ENCODE measurements at places on chromosomes 12 and 14.
A peak's percentile ranks its signal among the peaks of the same experiment; 100 is the strongest.

GRCh38 chr14:88825503-88825902 is 1.1 kb downstream of the TTC8 start:
- no peak for DNase-seq

- DNase-seq: no peak
These were observed 154.4 kb downstream of the GPHN start for GRCh38 chr14:66662374-66662773.

GRCh38 chr12:16303939-16304338 is 26.5 kb upstream of the SLC15A5 start:
- no peak for DNase-seq

DNA sequence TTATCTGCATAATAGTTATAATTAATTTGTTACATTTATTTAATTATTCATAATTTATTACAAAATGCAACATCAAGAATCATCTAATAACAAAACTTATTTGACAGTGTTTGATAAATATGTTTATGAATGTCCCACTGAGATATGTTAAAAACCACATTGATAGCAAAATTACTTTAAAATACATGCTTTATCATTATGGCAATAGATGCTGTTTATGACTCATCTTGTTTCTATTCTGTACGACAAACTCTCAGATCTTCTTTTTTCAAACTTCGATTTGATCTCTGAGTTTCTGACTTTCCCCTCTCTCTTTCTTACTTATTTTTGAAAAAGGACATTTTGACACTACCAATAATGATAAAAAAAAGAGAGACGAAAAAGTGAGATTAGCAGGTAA is 56.8 kb upstream of the LRRK2 start:
- DNase-seq: no peak

DNA sequence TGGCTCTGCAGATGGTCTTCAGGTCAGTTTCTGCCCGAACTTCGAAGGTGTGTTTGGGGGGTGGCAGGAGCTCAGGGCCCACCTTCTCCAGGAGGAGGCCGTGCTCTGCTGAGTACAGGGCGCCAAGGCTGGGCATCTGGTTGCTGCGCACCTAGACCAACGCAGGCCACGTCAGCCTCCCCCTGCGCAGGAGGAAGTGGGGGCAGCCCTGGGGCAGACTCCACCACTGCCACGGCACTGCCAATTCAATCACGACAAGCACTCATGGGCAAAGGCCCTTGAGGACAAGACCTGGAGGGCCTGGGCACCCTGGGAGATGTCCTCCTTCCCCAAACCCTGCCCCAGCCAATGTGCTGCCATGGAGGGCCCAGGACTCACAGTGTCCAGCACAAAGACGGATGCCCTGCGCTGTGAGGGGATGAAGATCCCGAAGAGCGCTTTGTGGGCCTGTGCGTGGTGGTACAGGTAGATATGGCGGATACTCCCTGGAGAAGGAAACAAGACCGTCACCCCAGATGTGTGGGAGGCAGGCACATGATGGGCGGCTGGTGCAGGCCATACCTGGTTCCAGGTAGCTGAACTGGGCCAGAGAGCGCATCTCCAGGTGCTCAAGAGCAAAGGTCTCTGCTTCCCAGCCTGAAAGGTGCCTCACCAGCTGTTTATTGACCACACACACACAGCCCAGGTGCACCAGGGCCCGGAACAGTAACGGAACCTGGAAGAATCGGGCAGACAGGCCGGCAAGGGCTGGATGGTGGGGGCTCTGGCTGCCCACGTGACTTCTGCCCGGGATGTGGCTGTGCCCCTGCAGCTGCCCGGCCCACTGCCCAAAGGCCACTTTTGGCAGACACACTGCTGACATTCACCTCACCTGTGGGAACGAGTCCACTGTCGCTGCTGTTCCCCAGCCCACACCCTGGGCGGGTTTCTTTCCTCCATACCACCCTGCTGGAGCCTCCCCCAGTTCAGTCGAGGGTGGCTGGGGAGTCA is 24.6 kb downstream of the P2RX2 start:
- no peak for DNase-seq

GRCh38 chr12:857611-858010 is 91.9 kb downstream of the RAD52 start:
- DNase-seq: no peak

DNA sequence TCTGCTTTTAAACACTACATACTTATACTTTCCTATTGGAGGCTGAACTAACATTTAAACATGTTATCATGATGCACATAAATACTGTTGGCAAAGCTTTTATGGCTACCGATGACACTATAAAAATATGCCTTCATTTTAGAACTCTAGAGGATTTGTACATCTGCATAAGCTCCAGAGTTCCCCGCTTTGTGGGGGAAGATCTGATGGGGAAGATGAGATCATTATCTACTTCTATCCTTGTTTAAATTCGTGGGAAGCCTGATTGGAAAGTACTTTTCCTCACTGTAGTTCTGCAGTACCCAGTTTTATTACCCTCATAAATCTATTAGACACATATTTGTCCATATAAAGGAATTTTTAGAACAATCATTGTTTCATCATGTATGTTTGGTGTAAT is 299.6 kb upstream of the ATP2B1 start:
- DNase-seq: no peak

- DNase-seq: no peak
These were observed 24.7 kb downstream of the KLHDC2 start for GRCh38 chr14:49792618-49793017.

DNA sequence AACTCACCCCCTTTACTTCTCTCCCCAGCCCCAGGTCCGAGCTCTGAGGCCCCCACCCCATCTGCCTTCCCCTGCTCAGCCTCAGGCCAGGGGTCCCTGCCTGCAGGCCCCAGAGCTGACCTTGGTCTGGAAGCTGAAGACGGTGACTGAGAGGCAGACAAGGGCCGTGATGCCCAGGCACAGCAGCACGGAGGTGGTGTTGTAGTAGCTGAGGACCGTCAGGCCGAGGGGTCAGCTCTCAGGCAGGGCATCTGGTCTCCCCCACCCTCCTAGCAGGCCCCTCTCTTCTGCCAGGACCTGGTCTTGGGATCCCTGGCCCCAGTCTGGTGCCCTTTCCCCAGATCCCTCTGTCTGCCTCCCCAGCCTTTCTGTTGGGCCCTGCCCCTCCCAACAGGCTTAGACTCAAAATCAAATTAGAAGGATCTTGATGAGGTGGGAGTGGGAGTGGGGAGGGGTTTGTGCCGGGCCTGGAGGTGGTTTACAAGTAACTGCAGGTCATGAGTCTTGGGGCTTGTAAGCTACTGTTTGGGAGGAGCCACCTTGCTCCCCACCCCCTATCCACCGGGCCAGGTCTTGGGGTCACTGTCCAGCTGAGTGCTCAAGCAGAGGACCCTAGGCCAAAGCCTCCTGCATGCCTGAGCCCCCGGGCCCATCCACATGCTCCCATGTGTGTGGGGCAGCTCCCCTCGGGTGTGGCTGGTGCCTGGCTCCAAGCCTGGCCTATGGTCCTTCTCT is 14.2 kb downstream of the FAIM2 start:
- no peak for DNase-seq

- no peak for DNase-seq
These were observed 23.2 kb upstream of the KIF26A start for GRCh38 chr14:104115131-104115600.

GRCh38 chr12:132866251-132866828 is 21.1 kb downstream of the CHFR start:
- no peak for DNase-seq

DNA sequence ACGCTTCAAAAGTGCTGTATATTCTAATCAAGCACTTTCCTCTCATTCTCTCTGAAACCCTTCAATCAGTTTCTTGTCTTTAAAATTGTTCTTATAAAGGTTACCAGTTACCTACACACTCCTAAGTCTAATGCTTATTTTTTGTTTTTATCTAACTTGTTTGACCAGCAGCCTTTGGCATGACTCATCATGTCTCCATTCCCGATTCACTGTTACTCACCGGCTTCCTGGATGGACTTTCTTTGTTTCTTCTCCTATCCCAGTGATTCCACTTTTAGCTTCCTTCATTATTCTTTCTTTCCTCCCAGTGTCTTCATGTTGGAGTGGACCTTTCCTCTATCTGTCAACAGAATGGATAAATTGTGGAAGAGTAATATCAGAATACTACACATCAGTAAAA is 368.6 kb upstream of the CCDC196 start:
- DNase-seq: no peak

- DNase-seq: no peak
These were observed 355.5 kb downstream of the SNAPC1 start for GRCh38 chr14:62117751-62118105.

GRCh38 chr14:76112889-76113624 is 38.7 kb upstream of the GPATCH2L start:
- no peak for DNase-seq

DNA sequence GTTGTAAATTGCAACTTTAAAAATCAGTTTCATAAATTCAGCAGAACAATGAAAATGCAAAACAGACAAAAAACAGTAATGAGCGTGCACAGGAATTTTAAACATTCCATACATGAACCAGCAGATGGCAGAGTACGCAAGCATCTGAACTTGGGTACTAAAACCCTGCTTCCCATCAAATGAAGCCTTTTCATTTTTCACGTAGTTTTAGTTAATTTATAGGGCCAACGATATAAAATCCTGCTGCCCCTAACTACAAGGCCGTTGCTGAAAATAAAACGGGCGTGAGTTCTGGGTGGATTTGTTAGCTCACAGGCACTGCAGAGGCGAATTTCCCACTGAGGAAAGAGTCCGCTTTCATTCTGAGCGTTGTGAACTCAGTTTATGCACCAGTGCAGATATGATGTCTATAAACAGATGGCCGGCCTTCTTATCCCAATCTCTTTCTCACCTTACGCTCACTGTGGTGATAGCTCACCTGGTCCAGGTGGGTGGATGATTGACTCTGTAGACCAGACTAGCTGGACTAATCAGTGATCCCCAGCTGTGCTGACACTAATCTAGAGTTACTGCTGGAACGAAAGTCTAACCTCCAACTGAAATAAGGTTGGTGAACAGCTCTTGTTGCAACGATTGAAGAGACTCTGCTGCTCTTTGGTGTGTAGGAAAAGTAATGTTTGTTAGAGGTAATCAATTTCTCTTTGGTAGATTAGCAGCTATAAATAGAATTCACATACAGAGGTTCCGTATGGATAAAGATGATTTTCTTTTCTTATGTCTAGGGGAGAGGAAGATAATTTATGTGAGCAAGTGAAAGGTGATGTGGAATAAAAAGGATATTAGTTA is 89.2 kb downstream of the PDZRN4 start:
- peak; percentile 2 for DNase-seq

DNA sequence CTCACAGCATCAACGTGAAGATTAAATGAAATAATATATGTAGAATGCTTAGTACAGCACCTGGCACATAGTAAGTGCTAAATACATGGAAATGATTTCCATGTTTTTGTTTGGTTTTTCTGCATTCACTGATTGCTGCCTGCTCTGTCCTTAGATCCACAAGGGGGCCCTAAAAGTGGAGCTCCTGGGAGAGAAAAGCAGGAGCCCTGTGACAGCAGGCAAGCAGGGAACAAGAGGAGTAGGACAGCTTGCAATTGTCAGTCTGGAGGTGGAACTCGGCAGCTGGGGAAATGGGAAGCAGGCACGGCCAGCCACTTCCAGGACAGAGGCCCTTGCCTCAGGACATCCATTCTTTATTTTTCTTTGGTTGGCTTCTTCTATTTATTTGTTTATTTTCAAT is 292.9 kb downstream of the BMP4 start:
- DNase-seq: no peak

DNA sequence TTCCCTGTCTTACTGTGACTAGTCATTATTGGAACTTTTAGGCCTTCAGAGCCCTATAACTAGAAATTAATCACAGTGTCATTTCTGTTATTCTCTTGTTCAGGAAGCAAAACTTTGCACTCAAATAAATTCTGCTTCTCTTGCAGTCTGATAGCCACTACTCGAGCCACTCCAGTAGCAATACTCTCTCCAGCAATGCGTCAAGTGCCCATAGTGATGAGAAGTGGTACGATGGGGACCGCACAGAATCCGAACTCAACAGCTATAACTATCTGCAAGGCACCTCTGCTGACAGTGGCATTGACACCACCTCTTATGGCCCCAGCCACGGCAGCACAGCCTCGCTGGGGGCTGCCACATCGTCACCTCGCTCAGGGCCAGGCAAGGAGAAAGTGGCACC is 223.2 kb upstream of the RGS6 start:
- DNase-seq: no peak

GRCh38 chr14:28831126-28831525 is 64.5 kb downstream of the FOXG1 start:
- DNase-seq: no peak

GRCh38 chr12:104656921-104657320 is 200.2 kb downstream of the CHST11 start:
- no peak for DNase-seq

- DNase-seq: no peak
These were observed 145.9 kb downstream of the ETV6 start for GRCh38 chr12:11795192-11795912.

GRCh38 chr14:64970041-64970440 is 2.1 kb downstream of the RAB15 start:
- no peak for DNase-seq

DNA sequence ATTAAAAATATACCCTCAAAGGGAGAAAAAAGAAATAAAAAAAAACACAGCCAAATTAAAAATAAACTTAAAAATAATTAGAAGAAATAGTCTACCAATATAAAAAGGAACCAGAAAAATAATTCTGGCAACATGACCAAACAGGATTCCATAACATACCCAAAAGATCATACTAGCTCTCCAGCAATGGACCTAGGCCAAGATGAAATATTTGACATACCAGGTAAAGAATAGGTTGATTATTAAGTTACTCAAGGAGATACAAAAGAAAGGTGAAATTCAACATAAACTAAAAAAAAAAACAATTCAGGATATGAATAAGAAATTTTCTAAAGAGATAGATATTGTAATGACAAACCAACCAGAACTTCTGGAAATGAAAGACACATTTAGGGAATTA is 121.3 kb upstream of the SCAF11 start:
- DNase-seq: no peak

DNA sequence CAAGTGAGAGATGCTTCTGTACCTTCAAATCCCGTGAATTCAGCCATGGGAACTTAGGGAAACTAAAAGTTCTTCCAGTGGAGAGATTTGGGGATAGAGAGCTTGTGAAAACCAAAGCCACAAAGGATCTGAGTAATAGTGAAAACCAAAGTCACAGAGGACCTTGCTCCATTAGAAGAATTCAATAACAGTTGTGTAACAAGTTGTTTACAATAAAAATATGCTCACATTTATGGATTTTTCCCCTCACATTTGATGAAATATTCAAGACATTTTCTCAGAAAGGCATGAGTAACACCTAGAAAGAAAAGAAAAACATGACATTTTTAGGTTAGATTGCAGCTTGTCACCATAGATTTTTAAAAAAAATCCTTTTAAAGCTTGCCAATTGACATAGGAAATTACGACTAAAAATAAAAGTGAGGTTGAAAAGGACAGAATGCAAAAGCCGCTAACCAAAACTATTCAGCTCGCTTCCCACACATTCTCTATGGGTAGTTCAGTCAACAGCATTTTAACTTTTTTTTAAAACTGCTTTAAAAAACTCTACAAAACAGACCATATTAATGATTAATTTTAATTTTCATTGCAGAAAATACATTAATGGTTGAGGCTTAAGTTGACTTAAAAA is 113.2 kb downstream of the CAND1 start:
- DNase-seq: no peak

- no peak for DNase-seq
These were observed 192.6 kb upstream of the CCDC196 start for GRCh38 chr14:66293533-66294105.
